Hepatocyte (in vitro differentiated cells): ENCODE measurements at places on chromosomes 2 and 18.

DNA sequence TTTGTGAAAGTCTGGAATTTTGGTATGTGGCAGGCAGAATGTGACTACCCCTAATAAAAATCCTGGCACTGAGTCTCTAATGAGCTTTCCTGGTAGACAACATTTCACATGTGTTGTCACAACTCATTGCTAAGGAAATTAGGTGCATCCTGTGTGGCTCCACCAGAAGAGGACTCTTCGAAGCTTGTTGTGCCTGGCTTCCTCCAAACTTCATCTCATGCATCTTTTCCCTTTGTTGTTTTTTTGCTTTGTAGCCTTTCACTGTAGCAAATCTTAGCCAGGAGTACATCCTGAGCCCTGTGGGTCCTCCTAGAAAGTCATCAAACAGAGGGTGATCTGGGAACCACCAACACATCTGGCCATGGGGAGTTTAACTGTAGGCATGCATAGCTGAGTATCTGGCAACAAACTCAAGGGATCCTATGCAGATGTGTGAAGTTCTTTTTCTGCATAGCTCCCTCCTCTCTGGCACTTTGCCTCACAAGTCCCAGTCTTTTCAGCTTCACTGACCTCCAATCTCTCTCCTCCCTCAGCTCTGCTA is 42.1 kb upstream of the SERTAD2 start:
- DNase-seq: no peak

DNA sequence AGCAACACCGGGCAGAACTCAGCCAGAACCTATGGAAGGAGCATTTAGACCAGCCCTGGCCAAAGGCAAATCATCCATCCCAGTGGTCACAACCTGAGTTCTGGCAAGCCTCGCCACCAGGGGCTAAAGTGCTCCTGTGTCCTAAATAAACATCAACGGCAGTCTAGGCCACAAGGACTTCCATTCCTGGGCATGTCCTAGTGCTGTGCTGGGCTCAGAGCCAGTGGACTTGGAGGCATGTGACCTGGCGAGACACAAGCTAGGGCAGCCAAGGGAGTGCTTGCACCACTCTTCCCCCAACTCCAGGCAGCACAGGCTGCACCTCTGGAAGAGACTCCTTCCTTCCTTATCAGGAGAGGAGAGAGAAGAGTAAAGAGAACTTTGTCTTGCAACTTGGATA is 69.0 kb downstream of the ST6GAL2 start:
- no peak for DNase-seq

DNA sequence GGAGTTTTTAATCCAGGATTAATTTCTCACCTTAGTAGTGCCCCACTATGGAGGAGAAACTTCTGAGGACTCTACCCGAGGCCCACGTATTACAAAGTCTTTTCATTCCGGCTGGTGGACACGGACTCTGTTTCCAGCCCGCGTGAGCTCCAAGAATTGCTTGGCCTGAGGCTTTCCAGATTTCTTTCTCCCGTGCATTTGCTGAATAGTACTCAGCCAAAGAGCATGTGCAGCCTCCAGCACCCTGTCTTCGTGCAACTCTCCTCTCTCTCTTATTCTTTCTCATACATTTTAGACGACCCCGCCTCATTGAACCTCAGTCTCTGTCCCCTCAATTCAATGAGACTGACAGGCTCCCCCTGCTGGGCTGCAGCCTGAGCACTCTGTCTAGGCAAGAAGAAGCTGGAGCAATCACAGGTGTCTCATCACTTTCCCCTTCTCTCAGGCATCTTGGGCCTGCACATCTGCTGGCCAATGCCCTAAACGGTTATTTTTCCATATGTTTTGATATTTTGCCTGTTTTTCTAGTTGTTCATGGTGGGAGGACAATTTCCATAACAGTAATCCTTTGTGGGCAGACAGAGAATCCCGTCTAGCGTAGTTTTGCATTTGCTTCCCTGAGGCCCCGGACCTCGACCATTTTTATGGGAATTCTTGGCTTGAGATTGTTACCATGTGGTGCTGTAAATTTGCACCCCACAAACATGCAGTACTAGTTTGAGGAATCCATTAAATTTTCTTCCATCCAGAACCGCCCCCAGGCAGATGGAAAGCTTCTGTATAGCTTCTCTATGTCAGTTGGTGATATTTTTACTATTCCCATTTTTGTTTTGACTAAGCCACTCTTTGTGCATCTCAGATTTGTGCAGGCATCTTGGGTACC is 50.1 kb upstream of the LPIN2 start:
- peak; percentile 70 for DNase-seq

DNA sequence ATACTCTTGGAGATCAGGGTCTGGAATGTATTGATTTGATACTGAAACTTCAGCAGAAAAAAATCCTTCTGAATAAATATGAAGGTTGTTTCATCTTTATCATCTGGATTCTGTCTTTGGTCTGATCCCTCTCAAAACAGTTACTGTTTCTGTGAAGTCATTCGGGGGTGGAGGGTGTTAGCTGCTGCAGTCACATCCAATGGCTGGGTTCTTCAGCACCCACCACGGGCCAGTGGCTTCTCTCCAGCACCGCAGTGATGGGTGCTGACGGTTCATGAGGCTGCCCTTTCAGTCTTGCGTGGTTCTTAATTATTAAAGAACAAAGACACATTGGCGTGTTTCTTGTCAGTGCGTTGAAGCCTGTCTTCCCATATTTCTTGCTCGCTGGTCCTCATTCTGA is 148.0 kb downstream of the LDLRAD4 start:
- peak; percentile 2 for DNase-seq

DNA sequence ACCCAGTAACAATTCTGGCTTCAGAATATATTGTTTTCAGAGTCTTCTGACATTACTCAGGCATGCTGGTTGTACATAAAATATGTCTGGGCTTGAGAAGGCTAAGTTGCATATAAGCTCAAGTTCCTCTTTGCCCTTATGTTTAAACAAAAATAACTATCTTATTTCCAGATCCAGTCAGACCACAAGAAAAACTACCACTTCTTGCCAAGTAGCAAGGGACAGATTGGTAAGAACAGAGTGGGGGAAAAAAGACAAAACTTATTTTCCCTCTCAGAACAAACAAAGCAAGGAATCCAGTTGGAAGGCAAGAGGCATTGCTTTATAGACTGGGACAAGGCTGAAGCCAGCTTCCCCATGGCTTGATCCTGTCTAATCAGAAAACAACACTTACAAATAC is 1036.7 kb upstream of the CELF4 start:
- no peak for DNase-seq

DNA sequence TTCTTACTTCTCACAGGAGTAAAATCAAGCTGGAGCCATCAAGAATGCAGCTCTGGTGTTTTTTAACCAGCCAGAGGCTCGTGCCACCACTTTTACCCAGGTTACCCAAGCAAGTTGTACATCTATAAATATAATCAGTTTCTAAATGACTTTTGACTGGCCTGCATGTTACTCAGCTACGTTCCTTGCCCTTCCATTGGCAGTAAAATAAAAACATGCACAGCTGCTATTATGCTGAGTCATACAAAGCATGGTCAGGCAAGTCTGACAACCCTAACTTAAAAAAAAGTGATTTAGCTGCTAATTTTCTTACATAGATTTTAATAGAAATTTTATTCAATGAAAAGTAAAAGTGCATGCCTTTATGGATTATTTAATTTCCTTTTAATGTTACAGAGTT is 111.7 kb upstream of the CSRNP3 start:
- DNase-seq: peak; percentile 9

GRCh38 chr18:12092398-12093229 is 1.0 kb upstream of the ANKRD62 start:
- peak; percentile 57 for DNase-seq

DNA sequence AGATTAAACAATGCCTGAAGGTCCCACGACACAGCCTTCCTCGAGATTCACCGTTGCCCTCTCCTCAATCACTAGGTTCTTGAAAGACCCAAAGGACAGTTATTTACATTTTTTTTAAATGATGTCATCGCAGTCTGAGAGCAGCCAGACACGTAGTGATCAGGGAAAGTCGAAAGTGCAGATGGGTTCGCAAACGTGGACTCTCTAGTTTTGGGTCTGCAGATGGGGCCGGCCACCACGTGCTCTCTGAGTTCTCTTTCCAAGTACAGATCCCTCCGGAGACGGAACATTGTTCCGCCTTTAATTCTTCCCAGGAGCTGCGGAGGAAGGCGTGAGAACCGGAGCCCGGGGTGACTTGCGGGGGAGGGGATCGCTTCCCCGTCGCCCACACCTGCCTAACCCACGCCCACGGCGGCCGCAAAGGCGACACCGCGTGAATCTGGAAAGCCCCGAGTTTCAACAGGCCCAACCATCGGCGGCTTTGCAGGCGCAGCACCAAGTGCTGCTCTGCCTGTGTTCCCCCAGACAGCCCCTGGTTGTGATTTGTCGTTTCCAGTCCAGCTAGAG is 54.3 kb downstream of the PKDCC start:
- DNase-seq: peak; percentile 80
